ENCODE measurements at places on chromosomes 16 and 17.
A peak's percentile ranks its signal among the peaks of the same experiment; 100 is the strongest.

DNA sequence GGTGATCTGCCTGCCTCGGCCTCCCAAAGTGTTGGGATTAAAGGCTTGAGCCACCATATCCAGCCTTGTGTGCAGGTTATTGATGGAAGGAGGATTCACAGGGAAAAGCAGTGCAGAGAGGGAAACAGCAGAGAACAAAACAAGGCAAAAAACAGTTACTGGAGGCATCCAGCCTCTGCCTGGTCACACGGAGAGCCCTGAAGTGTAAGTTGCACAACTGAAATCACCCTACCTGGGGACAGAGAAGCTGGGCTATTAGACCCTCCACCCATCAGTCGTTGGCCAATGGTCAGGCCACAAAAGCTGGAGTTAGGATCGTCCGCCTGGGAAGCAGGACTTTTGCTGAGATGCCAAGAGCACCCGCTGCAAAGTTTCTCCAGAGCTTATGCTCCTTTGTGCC is 57.9 kb upstream of the BCO1 start:
- no peak for DNase-seq

- no peak for DNase-seq
These were observed 46.2 kb downstream of the ZFPM1 start for GRCh38 chr16:88499292-88499691.

GRCh38 chr17:83179374-83179773 is 100.0 kb downstream of the METRNL start:
- no peak for DNase-seq

DNA sequence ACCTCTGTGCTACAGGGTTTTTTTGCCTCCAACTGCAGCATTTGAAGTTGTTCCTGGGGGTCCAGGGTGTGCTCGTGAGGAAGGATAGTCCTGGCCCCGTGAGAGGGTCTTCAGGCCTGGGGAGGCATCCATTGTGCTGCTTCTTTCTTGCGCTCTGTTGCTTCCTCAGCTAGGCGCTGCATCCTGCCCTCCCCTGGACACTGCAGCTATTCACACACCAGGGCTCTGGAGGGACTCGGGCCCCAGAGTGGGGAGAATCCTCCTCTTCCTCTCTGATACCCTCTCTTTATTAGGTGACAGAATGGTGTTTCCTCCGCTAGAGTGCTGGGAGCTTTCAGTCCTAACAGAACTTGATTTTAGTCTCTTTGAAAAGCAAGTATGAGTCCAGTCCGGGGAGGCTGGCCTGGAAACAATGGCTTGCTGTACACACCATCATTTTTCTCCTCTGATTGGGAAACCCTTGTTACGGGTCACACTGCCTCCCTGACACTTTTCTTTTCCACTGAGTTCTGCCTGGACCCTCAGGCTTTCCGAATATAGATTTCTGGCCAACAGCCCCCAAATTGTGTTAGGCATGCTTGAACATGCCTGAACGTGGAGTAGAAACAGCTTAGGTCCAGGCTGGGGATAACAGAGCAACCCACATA is 81.4 kb upstream of the ELAC2 start:
- DNase-seq = no peak

DNA sequence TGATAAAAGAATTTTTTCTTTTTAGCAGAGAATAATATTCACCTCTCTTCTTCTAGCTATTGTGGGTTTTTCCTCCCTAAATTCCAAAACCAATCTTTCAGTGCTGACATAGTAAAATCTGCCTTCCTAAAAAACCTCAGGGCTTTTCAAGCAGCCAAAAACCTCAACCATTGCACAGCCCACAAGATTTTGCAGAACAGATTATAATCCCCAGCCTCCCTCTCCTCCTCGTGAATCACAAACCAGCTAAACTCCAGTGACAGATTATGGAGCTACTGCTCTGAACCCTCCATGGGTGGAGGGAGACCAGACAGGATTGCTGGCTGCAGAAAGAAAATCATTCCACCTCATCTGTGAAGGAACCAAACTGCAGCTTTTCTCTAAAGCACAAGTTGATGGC is 341.6 kb downstream of the SOX9 start:
- no peak for DNase-seq

- DNase-seq = no peak
These were observed 53.0 kb upstream of the RPL38 start for GRCh38 chr17:74150428-74151025.

GRCh38 chr16:77402118-77402517 is 32.7 kb downstream of the ADAMTS18 start:
- DNase-seq = no peak

DNA sequence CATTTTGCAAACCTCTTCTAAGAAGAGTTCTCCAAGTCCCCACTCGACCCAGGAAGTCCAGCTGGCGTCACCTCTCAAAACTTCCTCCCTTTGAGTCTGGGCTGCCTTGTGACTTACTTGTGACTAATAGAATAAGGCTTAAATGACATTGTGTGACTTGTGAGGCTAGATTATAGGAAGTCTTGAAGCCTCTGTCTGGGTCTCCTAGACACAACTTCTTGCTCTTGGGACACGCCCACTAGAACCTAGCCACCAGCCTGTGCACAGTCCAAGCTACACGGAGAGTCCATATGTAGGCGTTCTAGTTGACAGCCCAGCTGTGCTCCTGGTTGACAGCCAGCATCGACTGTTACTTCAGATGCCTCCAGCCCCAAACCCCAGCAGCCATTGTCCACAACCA is 66.7 kb upstream of the TANC2 start:
- no peak for DNase-seq

- DNase-seq = no peak
These were observed 1.7 kb downstream of the NUPR1 start for GRCh38 chr16:28537076-28537475.

DNA sequence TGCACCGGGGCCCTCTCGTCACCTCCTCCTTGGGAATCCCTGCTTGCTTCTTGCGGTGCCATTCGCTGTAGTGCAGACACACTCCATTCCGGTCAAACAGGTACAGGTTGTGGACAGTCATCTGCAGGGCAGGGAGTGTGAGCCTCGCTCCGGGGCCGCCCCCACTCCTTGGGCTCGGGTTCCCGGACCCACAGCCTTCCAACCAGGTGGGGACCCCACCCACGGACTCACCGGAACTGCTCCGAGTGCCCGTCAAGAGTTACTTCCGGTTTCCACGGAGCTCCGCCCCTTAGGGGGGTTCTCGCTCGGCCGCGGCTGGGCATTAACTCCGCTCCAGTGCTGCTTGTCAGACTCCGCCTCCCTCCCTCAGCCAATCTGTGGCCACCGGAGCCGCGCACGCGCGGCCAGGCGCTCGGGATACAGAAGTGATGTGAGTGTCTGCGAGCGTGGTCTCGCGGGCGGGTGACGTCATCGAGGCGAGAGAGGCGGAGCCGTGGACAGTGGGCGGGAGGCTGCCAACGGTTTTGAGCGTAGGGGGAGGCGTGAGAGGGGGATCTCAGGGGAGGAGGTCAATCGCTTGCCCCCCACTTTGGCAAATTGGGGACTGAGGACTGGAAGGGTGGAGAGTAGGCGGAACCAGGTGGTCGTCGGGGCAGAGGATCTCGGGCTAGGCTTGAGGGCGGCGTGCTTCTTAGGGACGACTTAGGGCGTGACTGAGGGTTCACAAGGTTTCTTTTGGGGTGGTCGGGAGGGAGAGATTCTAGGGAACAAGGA is at the start of the genes CNTROB and TRAPPC1:
TSS of gene CNTROB (plus strand) at position 498 of the 774 bp plus-strand sequence. CDS start 874 bp downstream, outside the sequence.
TSS of gene TRAPPC1 (minus strand) at position 238 of the 774 bp plus-strand sequence. CDS start at position 121, 117 bp downstream.
- DNase-seq = peak; percentile 94

GRCh38 chr16:75267631-75268264 is 16.3 kb upstream of the BCAR1 start:
- DNase-seq = peak; percentile 73

DNA sequence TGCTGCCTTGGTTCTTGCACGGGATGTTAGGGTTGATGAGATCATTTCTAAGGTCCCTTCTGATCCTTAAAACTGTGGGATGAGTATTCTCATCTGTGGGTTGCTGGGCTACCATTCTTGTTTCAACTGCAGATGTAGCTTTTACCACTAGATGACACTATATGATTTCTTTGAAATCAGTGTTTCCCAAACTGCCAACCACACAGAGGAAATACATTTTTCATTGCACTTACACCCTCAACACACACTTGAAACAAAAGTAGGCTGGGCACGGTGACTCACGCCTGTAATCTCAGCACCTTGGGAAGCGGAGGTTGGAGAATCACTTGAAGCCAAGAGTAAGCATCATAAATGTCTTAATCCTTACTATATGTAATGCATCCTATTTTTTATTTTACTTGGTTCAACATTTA is 15.3 kb downstream of the LCMT1 start:
- DNase-seq = peak; percentile 76

- no peak for DNase-seq
These were observed 25.9 kb upstream of the SPNS3 start for GRCh38 chr17:4407851-4408250.

GRCh38 chr16:87963400-87963799 is 12.2 kb downstream of the BANP start:
- no peak for DNase-seq

DNA sequence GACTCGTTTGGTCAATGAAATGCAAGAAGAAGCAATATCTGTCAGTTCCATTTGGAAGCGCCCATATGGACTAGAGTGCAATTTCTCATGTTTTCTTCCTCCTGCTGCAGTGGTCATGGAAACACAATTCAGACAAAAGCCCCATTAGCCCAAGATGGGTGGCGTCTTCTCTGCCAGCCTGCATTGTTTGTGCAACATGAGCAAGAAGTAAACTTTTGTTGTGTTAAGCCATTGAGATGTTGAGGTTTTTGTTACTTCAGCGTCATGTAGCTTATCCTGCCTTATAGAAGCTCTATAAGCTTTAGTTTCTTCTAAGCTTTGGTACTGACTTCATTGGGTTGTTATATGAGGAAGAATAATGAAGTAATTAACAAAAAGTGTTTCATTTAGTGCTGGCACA is 137.4 kb downstream of the NPIPB5 start:
- no peak for DNase-seq

GRCh38 chr16:86498671-86499439 is 11.5 kb upstream of the FOXF1 start:
- DNase-seq = no peak

DNA sequence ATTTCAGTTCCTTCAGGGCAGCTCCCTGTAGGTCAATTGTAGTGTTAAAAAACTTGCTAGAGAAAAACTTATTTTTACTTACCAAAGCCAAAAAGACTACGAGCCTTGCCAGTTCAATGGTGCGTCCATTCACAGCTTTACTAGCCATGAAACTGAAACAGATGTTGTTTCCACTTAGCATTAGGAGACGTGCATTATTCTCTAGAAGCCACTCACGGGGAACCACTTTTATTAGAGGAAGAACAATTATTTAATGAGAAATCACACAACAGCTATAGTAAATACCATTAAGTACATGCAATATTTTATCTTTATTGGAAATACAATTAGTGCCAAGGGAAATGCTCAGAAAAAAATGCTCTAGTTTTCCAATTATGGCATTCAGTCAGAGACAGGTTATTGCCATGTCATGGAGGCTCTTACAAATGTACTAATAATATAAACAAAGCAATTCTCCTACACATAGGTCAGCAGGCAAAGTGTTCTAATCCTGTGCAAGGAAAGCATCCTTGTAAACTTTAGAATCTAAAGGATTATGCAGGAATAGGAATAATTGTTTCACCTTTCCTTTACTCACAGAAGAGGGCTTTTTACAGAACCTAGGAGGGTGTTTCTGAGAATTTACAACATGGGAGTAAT is 17.4 kb downstream of the LASP1NB start:
- no peak for DNase-seq

GRCh38 chr17:8462564-8462963 is 26.9 kb downstream of the NDEL1 start:
- no peak for DNase-seq

DNA sequence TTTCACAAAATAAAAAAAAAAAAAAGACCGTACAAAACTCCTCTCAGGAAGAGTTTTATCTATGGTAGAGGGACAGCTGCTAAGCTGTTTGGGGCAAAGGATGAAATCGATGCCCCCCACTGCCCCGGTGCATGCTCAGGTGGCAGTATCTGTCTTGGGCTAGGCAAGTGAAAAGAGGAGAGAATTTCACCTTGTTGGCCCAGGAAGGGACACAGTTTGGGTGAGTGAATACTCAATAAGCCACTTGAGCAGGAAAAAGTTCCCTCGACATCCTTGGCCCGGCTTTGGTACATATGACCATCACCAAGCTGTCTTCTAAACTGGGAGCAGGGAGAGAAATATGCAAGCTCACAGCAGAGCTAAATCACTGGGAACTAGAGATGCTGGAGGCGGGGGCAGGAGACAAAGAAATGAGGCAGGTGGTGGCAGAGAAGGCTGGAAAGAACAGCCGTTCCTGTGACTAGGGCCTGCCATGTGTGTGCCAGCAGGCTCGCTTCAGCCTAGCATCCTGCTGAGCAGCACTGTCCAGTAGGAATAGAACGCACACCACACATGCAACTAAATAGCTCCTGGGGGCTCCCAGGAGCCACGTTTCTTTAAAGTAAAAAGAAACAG is 8.2 kb upstream of the EIF1 start:
- no peak for DNase-seq

- peak; percentile 4 for DNase-seq
These were observed 28.5 kb downstream of the CLEC3A start for GRCh38 chr16:78050734-78051400.

DNA sequence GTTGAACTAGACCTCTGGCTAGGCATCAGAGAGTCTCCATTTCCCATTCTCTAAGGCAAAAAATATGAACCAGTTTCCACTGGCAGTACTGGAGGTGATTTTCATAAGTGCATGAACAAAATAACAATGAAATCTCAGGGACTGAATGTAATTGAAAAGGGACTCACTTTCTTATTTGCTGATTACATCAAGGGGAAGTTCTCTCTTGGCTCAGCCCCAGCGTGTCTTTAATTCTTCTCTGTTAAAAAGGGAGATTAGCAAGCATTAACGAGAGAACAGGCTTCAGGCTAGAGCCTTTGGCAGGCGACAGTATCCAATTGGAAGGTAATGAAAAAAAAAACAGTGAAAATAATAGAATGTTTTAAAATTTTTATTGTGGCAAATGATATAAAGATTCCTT is 34.0 kb upstream of the ADAMTS18 start:
- DNase-seq = no peak

DNA sequence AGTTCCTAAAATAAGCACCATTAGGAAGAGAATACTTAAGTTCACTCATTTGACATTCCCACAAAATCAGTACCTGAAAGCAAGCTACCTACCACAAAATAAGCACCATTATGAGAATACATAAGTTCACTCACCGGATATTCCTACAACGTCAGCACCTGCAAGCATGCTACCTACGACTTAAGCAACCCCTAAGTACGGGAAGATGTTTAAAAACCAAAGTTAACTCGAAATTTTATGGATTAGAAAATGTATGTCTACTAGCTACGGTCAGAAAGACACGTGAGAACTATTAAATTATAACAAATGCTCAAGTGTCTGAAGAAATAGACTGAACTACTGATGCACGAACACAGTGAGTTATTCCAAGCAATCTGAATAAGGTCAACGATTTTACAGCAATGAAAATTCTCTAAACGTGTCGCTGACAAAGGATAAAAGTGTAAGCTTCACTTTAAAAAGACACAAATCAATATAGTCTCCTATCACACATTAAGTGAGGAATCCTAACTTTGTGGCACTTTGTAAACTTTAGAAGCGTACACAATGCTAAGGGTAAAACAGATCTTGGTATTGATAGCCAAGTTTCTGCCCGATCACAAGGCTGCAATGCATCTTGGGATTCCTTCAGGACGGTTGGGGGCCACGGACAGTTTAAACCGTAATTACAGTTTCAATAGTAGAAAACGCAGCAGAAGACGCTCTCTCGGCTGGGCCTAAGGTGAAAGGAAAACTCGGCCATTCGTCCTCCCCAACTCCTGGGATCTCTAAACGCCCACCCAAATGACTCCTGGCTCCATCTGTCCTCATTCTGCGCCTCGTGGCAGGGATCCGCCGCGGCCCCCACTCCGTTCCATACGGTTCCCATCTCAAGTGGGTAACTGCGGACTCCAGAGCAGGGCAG is 1.3 kb downstream of the GSPT1 start:
- DNase-seq = peak; percentile 35

GRCh38 chr16:78348068-78348467 is 248.6 kb downstream of the WWOX start:
- DNase-seq = no peak

- DNase-seq = peak; percentile 30
These were observed 26.8 kb upstream of the FOXK2 start for GRCh38 chr17:82492643-82493225.

Measured in Caki2 (cell line).